ENCODE measurements at places on chromosomes 2 and 18. TPM values are rescaled to one million over a fixed set of nuclear protein-coding genes. Genes with fewer than 3 reads are reported as not detected.

IL1RN gene
- 5.0 TPM for total RNA-seq

PLCD4 gene
- 0.74 TPM for total RNA-seq

TRIM43 gene
- not detected for total RNA-seq

CDH20 gene
- not detected for total RNA-seq

KCNJ3 gene
- not detected for total RNA-seq

CCDC148 gene
- 1.8 TPM for total RNA-seq

RGPD3 gene
- not detected for total RNA-seq

RUFY4 gene
- not detected for total RNA-seq

DSC2 gene
- 13.9 TPM for total RNA-seq
